Activated CD8-positive, alpha-beta memory T cell treated with anti-CD3 and anti-CD28 coated beads for 48 hours (primary cell): ENCODE measurements at places on chromosomes 13 and 19.
A peak's percentile ranks its signal among the peaks of the same experiment; 100 is the strongest.

DNA sequence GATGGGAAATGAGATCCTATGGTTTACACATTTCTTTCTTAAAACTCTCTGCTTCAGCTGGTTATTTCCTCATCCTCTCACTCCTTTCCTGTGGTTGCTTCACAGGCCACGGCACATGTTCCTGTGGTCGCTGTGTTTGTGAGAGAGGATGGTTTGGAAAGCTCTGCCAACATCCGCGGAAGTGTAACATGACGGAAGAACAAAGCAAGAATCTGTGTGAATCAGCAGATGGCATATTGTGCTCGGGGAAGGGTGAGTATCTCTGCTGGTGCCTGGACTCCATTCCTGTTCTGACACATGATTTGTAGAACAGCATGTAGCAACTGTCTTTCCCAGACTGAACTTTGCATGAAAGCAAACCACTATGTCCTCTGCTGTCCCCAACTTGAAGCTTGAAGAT, 254.2 kb downstream of the ITGBL1 start:
- no peak for DNase-seq

- DNase-seq: no peak
These were observed 45.5 kb downstream of the BRD4 start for GRCh38 chr19:15286688-15287365.

- DNase-seq: peak; percentile 40
These were observed 421 bp downstream of the DGKH start for GRCh38 chr13:42048684-42049453.

DNA sequence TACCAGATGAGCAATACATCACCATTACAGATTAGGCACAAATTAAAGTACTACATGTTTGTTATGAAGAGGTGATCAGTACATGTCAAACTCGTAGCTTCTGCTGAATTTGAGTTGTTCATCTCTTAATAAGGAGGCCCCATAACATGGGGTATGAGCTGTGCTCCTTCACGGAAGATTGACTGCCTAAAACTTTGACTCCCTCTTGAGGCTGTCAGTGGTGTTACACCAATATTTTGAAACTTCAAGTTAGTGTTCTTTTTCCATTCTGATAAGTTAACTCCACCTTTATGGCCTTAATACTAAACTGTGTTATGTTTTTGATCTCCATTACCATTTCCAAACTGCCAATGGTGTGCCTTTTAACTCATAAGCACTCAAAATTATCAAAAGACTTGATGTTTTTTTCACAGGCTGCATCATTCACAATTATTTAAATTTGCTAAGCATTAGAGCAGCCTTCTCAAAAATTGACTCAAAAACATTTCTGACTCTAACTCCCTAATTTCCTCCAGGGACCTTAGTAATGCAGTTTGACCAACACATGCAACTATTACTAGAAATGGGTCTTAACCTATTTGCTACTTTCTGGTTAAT, 1591.5 kb downstream of the PCDH9 start:
- no peak for DNase-seq
